ENCODE measurements at places on chromosomes 6 and 20. TPM values are rescaled to one million over a fixed set of nuclear protein-coding genes. Genes with fewer than 3 reads are reported as not detected.

GRCh38 chr6:27978705-27979104 is 21.7 kb downstream of the OR2B6 start:
- H3K27me3 ChIP-seq: peaks cover 60% of the 10 kb centered on the region
- no peaks in the 10 kb centered on the region for H3K36me3 ChIP-seq
- no peaks in the 10 kb centered on the region for H3K4me1 ChIP-seq
- DNase-seq: no peak

GRCh38 chr20:37729909-37730308 is 36.1 kb downstream of the CTNNBL1 start:
- H3K27me3 ChIP-seq: no peaks in the 10 kb centered on the region
- peaks cover 29% of the 10 kb centered on the region for H3K4me1 ChIP-seq
- peaks cover 43% of the 10 kb centered on the region for H3K36me3 ChIP-seq
- no peak overlapping the region for H3K27ac ChIP-seq
- H3K4me3 ChIP-seq: no peak overlapping the region

GRCh38 chr6:50602292-50602691 is 111.0 kb upstream of the TFAP2D start:
- H3K27me3 ChIP-seq: peaks cover 7% of the 10 kb centered on the region
- no peak for DNase-seq
- no peaks in the 10 kb centered on the region for H3K36me3 ChIP-seq
- no peak overlapping the region for H3K4me3 ChIP-seq
- no peaks in the 10 kb centered on the region for H3K4me1 ChIP-seq

NR2E1 gene
- total RNA-seq: not detected

GRM1 gene
- total RNA-seq: not detected

IRAK1BP1 gene
- total RNA-seq: 5.2 TPM

Data from naive thymus-derived CD8-positive, alpha-beta T cell (primary cell).